ENCODE measurements at places on chromosomes 16 and 17.

DNA sequence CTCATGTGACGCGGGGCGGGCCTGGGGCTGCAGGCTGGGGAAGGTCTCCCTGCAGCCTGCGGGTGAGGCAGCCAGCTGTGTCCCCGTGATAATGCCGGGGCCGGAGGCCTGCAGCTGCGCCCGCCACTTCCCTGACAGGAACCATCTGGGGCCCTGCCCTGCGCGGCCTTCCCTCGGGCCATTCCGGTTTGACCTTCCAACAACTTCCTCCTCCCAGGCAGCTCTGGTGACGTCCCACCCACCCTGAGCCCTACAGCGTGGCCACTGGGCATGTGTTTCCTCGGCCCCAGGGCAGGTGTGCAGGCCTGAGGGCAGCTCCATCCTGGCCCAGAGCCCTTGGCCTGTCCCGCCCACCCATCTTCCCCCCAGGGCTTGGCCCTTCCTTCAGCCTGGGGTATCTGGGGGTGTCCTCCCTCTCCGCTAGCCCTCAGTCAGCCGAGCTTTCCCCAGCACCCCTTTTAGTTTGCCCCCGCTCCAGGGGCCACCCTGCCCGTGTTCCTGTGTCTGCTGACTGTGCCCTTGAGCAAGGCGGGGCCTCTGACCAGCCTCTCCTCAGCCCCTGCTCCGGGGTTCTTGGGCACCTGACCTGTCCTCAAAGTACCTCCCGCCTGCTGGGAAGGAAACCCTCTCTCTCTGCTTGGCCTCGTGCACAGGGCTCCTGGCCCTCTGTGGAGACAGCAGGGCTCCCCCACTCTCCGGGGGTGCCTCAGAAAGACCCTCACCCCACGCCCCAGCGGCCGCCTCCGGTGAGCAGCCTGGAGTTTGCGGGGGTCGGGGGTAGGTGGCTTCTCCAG lies at the start of gene CBFA2T3:
TSS of gene CBFA2T3 (minus strand) at position 190 of the 794 bp plus-strand sequence. CDS start 400 bp downstream, outside the sequence.
- no peak for DNase-seq

DNA sequence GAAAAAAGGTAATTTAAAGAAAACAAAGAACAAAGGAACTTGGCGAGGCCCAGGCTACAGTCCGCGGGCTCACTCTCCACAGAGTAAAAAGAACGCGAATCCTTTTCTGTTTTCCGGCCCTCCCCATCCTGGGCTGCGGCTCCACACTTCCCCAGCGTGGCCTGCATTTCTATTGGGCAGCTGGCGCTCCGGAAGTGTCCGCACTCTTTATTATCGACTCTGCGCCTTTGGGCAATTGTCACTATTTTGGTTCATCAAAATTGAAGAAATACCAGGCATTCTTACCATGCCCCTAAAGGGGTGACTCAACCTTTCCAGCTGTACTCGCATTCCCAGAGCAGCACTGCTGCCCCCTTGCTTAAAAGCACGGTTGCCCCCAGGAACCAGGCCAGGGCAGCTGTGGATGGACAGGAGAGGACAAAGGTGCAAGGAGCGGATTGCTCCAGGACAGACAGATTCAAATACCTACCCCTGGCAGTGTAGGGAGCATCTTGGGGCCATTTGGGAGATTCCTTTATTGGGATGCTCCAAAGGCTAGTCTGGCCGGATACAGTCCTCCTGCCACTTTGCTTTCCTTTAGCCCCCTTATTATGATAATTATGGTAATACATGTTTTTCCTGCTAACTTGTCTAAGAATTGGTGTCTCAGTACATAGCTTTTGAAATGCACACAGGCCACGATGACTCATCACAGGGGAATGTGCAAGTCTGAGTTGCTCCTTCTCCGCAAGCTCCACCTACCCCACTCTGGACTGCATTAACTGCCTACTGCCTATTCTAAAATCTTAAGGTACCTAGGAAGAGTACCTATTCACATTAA lies 985 bp upstream of the SLFN12 start:
- DNase-seq: peak; percentile 96

DNA sequence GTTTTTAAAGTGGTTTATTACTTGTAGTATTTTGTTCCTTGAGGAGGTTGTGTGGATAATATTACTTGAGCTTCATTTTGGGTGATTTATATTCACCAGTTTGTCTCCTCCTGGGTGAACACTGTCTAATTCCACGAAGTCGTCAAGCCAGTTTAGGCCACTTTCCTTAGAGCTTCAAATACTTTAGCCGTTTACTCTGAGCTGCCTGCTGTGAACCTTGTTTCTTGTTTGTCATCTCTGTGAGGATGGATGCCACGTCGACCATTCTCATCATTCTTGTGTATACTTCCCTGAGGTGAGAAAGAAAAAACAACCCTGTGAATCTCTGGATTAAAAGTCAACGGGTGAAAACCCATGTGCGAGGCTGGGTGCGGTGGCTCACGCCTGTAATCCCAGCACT lies 9.0 kb downstream of the KRT24 start:
- no peak for DNase-seq

- DNase-seq: no peak
Observed at GRCh38 chr17:64498308-64499203, 1.7 kb upstream of the POLG2 start.

- peak; percentile 33 for DNase-seq
Observed at GRCh38 chr17:36602030-36602748, 806 bp downstream of the MRM1 start.

GRCh38 chr16:48158296-48158695 lies 2.5 kb upstream of the ABCC12 start:
- peak; percentile 92 for DNase-seq

DNA sequence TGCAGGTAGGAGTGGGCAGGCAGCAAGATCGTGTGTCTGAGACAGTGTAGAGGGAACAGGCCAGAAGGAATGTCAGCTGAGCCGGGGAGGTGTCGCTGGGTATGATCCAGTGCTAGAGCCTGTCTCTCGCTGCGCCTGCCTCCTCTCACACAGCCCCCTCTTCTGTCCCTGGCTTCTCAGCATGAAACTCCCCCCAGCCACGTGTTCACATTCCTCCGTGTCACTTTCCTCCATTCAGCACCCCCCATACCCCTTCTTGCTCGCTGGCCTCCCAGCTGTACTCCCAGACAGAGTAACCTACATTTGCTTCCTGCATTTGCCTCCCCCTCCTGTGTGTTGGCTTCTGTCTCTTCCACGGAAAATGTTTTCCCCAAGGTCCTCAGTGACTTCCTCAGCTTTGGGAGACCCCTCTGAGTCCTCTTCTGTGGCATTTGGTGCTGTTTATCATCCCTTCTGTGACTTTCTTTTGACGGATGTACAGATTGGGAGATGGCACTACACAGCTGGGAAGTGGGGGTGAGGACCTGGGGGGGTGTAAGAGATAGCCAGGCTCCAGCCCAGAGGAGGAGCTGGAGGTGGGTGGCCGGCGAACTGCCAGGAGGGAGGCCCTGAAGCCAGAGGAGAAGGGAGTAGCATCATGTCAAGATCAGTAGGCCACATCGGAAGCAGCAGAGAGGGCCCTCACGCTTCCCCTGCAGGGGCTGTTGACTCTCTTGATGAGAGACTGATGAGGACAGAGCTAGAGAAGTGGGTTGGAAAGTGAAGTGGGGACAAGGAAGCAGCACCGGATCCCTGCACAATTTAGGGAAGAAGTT lies 19.2 kb downstream of the SGF29 start:
- DNase-seq: no peak

GRCh38 chr16:50781043-50781442 lies 39.2 kb downstream of the CYLD start:
- no peak for DNase-seq

GRCh38 chr17:39118674-39119419 lies 32.6 kb downstream of the PLXDC1 start:
- no peak for DNase-seq

DNA sequence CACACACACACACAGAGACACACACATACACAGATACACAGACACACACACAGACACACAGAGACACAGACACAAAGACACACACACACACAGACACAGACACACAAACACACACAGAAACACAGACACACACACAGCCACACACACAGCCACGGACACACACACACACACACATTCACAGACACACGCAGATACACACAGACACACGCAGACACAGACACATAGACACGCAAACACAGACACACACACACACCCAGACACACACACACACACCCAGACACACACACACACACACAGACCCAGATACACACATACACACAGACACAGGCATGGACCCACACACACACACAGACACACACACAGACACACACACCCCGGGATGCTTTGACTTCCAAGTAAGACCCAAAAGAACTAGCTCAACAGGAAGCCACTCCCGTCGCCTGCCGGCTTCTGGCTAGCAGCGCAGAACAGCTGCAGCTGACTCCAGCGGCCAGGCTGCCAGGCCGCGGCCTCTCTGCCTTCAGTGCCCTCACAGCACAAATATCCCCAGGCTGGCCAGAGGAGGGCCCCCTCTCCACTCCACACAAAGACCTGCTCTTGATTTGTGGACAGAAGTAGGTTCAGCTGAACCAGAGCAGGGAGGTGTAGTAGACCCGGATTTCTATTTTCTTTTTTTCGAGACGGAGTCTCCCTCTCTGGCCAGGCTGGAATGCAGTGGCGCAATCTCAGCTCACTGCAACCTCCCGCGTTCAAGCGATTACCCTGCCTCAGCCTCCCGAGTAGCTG lies 6.0 kb upstream of the CHRNE start:
- DNase-seq: peak; percentile 92

GRCh38 chr17:79811011-79811867 lies 14.4 kb upstream of the CBX8 start:
- DNase-seq: peak; percentile 87

Measured in SW480 (cell line).